Muscle of back (tissue), 13 donors: ENCODE measurements at places on chromosomes 13 and 19.

DNA sequence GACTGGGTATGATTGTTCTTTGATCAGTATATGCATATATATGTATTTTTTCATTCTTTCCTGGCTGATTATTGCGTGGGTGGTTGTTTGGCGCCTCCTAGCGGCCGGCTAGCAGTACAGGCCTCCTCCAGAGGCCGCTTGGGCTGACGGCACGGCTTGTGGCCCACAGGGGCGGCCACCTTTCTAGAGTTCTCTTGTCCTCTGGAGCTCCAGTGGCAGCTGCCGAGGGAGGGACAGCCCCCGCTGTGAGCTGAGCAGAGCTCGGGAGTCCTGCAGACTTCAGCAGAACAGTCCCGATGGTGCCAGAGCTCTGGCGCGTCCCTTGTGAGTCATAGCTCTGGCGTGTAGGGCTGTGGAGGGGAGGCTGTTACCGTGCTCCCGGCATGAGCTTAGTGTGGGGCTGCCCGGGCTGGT, 22.5 kb upstream of the ZNF429 start:
- peak; percentile 13 for DNase-seq

DNA sequence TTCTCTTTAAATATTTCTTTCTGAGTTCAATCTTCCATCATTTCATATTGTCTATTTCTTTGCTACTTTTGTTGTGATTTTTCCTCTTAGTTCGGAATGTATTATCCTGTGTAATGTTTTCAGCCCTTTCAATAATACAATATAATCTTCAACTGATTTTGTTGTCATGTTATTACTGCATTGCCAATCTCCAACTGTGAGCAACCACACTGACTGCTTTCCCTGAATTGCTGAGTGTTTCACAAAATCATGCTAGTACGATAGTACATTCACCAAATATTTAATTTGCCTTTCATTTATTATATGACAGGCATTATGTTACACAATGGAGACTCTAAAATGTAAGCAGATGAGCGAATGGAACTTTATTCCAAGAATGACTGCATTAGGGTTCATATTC, 744.3 kb upstream of the ATXN8OS start:
- no peak for DNase-seq

GRCh38 chr13:89925107-89925506, 1422.4 kb upstream of the MIR17HG start:
- peak; percentile 38 for DNase-seq

- no peak for DNase-seq
Observed at GRCh38 chr13:99398916-99399622, 91.9 kb upstream of the GPR183 start.

DNA sequence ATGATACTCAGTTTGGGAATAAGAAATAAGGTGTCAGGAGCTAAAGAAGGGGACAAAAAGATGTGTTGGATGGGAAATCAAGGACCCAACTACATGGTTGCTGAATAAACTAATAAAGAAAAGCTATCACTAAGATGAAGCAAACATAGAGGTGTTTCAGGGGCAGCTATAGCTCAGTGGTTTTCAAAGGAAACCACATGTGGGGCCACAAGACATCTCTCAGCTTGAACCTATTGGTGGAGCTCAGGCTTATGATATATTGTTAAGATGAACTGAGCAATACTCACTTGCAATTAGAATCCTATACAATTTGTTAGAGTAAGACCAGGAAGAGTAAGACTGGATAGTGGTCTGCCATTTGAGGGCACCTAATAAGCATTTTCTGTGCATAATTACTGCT, 45.1 kb upstream of the SPRY2 start:
- no peak for DNase-seq

- no peak for DNase-seq
Observed at GRCh38 chr19:8030960-8031359, 21.6 kb upstream of the CCL25 start.

- no peak for DNase-seq
Observed at GRCh38 chr19:45103156-45103507, 10.2 kb downstream of the PPP1R37 start.

DNA sequence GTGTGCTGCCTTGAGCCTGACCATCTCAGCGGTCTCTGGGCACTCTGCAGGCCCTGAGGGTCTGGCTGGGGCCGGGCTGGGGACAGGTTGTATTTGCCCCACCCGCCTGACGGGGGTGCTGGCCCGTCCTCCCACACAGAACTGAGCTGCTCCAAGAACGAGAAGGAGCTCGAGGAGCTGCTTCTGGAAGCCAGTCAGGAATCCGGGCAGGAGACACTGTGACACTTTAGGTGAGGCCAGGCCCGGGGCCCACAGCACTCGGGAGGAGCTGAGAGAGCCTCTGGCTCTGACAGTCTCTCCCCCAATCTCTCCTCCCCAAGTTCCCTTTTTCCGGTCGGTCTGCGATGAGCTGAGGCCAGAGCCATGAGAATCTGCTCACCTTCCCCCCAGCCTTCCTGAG, 14.5 kb downstream of the NKPD1 start:
- DNase-seq = no peak

GRCh38 chr19:16118489-16119033, 6.9 kb downstream of the RAB8A start:
- DNase-seq = no peak

GRCh38 chr19:16518483-16519229, 22.5 kb downstream of the C19orf44 start:
- no peak for DNase-seq

- DNase-seq = no peak
Observed at GRCh38 chr13:109376936-109377335, 409.4 kb downstream of the IRS2 start.

- peak; percentile 72 for DNase-seq
Observed at GRCh38 chr19:53158119-53158656, 665 bp downstream of the ZNF347 start.

DNA sequence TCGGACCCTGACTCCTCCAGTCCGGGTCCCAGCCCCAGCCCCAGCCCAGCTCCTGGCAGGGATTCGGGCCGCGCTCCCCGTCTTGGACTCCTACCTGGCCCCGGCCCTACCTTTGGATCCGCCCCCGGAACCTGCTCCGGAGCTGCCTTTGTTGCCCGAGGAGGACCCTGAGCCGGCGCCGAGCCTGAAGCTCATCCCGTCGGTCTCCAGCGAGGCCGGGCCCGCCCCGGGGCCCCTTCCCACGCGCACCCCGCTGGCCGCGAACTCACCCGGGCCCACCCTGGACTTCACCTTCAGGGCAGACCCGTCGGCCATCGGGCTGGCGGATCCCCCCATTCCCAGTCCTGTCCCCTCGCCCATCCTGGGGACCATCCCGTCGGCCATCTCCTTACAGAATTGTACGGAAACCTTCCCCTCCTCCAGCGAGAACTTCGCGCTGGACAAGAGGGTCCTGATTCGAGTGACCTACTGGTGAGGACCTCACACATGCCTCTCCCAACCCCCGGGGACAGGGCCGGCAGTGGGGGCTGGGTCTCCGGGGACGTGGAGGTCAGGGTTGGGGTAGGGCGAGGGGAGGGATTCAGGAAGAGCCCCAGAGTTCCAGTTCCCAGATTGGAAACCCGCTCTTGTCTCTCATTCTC, 732 bp downstream of the SELENOV start:
- no peak for DNase-seq

- DNase-seq = no peak
Observed at GRCh38 chr19:538641-539428, 5.0 kb upstream of the GZMM start.

GRCh38 chr13:48631441-48631840, 22.3 kb upstream of the CYSLTR2 start:
- DNase-seq = no peak

- DNase-seq = no peak
Observed at GRCh38 chr19:19900139-19900728, 512 bp upstream of the ZNF93 start.

GRCh38 chr19:45234089-45234869, 10.9 kb downstream of the EXOC3L2 start:
- no peak for DNase-seq

- peak; percentile 54 for DNase-seq
Observed at GRCh38 chr13:66803808-66804456, 426.2 kb downstream of the PCDH9 start.

DNA sequence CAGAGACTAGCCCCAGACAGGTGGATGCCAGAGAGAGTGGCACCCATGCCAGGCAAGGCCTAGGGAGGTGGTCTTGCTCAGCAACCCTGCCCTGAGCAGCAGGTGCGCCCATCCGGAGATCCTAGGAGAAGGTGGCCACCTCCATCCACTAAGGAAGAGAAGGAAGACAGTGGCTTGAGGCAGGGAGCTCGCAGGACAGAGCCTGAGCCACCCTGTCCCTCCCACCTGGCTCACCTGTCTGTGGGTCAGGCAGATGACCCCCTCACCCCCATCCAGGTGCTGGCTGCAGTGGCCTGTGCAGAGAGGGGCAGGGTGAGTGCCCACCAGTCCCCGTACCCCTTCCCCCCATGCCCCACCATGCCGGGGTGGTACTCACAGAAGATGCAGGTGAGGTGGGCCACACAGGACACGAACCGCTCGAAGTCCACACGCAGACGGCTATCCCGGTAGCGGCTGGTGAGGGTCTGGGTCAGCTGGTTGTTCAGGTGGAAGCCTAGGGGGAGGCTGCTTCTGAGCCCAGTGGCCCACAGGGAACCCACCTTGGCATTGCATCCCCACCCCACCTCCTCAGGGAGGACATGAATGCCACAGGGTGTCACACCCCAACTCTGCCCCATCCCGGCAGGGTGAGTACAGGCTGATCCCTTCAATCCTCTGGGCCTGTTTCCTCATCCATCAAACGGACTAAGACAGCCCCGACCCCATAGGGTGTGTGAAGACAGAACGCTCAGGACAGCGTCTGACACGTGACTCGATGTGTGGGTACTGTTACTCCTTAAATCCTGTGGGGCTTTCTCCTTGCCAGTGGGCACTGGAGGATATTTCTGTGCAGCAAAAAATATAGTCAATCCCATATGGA, 13.3 kb downstream of the CAPN12 start:
- no peak for DNase-seq

- DNase-seq = no peak
Observed at GRCh38 chr13:50026788-50027473, 11.7 kb downstream of the KCNRG start.

DNA sequence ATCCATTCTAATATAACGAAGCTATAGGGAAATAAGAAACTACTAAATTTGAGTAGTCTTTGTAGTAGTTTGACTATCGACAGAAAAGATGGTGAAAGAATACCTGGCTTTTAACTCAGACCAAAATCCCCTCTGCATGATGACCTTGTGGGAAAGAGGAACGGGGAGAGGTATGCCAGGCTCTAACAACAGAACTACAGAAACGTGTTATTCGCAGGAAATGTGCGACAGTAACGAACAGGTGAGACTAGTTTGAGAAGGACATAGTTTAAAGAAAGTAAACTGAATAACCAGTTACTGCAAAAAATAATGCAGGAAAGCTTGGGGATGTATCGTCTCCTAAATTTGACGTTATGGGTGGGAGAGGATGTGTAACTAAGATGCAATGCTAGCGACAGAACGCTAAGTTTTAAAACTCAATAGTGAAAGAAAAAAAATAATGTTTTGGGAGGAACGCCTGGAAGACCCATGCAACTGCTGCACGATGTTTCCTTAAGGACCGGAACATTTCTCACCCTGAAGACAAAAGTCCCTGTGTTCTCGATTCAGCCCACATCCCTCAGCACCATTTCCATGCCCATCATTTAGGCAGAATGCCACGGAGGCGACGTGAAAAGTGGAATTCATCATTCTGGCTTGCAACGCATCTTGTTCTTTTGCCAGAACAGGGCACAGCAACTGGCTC, 1.6 kb upstream of the RAP2A start:
- DNase-seq = no peak

DNA sequence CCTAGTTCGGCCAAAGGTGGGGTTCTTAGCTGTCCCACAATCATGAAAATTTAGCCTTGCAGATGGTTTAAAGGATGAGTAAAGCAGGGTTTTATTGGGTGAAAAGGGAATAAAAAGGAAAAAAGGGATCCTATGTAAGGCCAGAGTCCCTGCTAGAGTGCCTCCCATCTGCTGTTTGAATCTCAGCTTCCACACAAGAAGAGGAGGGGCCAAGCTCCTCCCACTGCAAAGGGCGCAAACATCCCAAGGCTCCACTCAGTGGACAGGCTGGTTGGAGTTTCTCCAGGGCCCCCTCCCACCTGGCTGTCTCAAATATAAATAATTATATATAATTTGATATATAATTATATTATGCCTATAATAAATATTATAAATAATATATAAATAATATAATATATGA, 1272.1 kb upstream of the PCDH20 start:
- no peak for DNase-seq

DNA sequence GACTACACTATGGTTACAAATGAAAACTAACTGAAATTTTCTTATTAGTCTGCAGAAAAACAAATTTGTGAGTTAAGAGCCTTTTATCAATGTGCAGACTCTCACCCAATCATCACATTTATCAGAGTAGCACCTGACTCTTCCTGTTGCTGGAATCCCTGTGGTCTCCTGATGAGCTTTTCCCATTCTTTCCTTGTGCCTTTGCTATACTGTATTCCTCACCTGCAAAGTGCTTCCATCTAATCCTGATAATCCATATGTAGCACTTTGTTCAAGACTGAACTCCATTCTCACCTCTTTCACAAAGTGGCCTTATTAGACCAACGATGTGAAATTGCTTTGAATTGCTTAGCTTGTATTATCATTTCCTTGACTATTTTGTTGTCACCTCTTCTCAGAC, 225.3 kb downstream of the LHFPL6 start:
- no peak for DNase-seq

GRCh38 chr13:39909634-39910033, 254.2 kb downstream of the COG6 start:
- no peak for DNase-seq

DNA sequence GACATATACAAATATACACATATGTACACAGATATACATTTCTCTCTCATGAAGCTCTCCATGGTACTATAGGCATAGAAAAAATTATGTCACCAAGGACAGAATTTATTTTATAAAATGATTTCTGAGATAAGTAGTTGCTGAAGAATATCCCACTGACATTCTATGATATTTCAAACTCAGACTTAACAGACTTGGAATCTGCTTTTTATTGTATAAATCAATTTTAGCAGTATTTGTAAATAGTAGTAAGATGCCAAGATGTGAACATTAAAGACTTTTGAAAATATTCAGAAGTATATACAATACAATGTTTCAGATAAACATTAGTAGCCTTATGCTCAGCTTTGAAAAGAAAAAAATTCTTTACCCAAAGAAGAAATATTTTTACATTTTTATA, 107.4 kb upstream of the ARGLU1 start:
- no peak for DNase-seq

GRCh38 chr19:50466706-50467039, 9.6 kb upstream of the EMC10 start:
- no peak for DNase-seq

GRCh38 chr13:27533155-27533643, 82.8 kb upstream of the MTIF3 start:
- DNase-seq = peak; percentile 77
